ENCODE measurements at places on chromosomes 11 and 22. TPM values are rescaled to one million over a fixed set of nuclear protein-coding genes. Genes with fewer than 3 reads are reported as not detected.
A peak's percentile ranks its signal among the peaks of the same experiment; 100 is the strongest.

The KRTAP5-3 gene
- not detected for total RNA-seq

The TBX10 gene
- not detected for total RNA-seq

The MMP3 gene
- 0.41 TPM for total RNA-seq

The PLAAT4 gene
- 50.8 TPM for total RNA-seq

The MRGPRF gene
- 20.0 TPM for total RNA-seq

The TRIM22 gene
- total RNA-seq, result 32.8 TPM

The OR5J2 gene
- total RNA-seq, result not detected

The IFTAP gene
- 38.1 TPM for total RNA-seq

The NEFH gene
- total RNA-seq, result 149 TPM

The GSTP1 gene
- 577 TPM for total RNA-seq

The ZBTB16 gene
- total RNA-seq, result 230 TPM

The MS4A12 gene
- total RNA-seq, result not detected

The CLTCL1 gene
- total RNA-seq, result 12.1 TPM

- no peak for DNase-seq
Measured at GRCh38 chr22:36009085-36009484, 19.5 kb downstream of the RBFOX2 start.

GRCh38 chr22:44247923-44248892, 64.5 kb downstream of the SHISAL1 start:
- DNase-seq, result no peak

GRCh38 chr22:16824716-16825687, at the start of gene XKR3:
XKR3 (minus strand) TSS chr22:16825411; CDS start chr22:16808073, 17,338 bp downstream.
- DNase-seq, result no peak

GRCh38 chr22:47566491-47566890, 804.0 kb downstream of the TBC1D22A start:
- no peak for DNase-seq

DNA sequence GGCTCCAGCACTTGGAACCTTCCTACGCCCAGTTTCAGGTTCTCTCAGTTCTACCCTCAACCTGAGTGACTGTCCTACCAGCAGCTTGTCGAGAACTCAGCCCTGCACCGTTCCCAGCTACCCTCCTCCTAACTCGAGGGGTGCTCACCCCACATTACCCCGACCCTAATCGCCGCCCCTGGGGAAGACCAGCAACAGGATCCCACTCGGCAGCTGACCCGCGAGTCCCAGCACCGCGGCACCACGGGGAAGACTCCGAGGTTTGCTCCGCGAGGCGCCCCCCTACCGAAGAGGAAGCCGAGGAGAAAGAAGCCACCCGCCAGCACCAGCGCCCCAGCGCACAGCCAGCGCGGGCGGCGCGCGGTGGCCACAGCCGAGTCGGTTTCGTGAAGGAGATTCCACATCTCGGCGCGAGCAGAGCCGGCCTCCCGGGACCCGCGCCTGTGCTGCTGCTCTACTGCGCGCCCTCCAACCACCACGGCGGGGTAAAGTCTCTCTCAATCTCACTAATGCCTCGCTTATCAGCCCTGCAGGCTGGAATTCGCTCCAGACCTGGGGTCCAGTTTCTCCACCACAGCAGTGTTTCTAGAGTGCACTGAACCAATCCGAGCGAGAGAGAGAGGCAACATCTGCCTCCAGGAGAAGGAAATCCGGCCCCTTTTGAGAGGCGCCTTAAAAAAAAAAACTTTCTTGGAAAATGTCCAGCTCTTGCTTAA, at the start of gene FOLH1:
TSS of gene FOLH1 (minus strand) at position 597 of the 716 bp plus-strand sequence. CDS start at position 404, 193 bp downstream.
- peak; percentile 19 for DNase-seq

- no peak for DNase-seq
Measured at GRCh38 chr22:27740202-27740748, 61.3 kb downstream of the MN1 start.

DNA sequence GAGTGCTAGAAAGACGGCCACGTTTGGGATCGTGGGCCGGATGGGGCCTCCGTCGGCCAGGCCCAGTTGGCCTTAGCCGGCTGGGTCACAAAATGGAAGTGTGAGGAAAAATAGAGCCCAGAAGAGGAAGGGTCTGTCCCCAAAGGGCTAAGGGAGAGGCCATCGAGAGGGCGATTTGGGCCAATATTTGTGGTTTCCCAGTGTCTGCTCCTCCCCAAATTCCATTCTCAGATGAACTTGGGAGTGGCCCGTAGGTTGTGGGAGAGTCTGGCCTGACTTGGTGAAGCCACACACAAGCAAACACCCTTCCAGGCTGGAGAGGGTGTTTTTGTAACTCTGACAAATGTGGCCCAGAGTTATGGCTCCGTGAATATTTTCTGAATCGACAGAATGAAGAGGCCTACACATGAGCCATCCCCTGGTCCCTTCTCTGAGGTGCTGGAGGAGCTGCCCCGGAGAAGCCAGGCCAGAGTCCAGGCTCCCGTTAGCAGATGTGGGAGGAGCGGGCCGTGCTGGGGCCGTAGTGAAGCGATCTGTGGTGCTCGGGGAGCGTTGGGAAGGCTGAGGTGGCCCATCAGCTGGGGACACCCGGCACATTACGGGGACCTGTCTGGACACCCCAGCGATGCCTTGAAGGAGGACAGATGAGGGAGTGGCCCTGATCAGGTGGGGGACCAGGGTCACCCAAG, 73.5 kb upstream of the PPARA start:
- DNase-seq, result peak; percentile 44

- no peak for DNase-seq
Measured at GRCh38 chr22:31279821-31280505, 12.3 kb downstream of the PIK3IP1 start.

- no peak for DNase-seq
Measured at GRCh38 chr22:44934454-44934735, 75.4 kb downstream of the PHF21B start.

DNA sequence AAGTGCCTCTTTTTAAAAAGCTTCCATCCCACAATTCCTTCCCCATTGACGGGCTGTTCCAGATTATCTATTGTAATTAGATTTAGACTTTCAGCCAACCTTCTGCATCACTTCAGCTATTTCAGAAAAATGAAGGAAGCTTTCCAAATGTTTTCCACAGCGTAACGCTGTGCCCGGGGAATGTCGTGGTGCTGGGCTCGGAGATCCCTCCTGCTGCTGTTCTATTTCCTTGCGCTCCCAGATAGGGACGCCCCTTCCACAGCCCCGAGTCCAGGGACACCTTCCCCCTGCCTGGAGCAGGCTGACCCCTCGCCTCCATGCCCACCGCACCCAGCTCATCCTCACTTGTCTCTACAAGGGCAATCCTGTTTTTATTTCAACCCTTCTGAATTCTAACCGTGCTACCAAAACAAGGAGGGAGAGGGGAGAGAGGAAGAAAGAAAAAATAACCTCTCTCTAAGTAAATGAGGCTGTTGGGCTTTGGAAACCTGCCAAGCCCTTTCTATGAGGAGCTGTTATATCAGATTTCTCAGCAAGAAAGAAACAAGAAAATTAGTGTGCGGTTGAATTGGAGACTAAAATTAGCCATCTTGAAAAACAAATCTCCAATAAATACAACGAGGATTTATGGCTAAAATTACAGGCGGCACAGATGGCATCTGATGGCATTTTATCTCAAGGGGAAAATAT, 366.9 kb downstream of the BRD1 start:
- no peak for DNase-seq

DNA sequence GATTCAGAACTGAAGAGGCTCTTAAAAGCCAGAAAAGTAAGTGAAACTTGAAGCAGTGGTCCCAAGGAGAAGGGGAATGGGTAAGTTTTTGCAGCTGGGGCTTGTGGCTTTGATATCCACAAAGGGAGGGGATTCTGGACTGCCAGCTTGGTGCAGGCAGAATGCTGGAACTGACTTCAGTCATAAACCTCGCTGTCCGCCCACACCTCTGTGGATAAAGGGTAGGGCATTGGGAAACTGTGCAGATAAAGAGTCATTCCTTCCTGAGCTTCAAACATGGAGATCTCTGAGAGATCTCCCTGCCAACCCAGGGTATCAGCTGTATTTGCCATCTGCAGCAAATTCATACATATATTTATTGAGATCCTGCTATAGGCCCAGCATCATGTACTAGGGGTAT, 124.3 kb upstream of the OR9Q1 start:
- no peak for DNase-seq

DNA sequence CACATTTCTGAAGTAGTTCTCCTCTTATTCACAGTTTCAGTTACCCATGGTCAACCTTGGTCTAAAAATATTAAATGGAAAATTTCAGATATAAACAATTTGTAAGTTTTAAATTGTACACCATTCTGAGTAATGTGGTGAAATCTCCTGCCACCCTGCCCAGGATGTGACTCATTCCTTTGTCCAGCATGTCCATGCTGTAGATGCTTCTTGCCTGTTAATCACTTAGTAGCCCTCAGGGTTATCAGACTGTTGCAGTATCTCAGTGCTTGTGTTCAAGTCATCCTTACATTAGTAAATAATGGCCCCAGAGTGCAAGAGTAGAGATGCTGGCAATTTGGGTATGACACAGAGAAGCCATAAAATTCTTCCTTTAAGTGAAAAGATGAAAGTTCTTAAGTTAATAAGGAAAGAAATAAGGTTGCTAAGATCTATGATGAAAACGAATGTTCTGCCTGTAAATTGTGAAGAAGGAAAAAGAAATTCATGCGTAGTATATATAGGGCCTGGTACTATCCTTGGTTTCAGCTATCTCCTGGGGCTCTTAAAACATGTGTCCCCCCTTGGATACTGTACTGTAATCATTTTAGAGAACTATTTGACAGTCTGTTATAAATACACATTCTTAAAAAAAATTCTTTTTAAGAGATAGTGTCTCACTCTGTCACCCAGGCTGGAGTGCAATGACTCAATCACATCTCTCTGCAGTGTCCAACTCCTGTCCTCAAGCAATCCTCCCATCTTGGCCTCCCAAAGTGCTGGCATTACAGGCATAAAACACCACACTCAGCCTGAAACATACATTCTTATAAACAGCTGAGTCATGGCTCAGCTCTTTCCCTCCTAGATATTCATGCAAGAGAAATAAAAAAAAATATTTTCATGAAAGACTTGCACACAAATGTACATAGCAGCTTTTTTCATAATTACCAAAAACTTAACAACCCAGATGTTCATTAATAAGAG, 31.3 kb downstream of the MTNR1B start:
- no peak for DNase-seq

- DNase-seq, result peak; percentile 60
Measured at GRCh38 chr22:26436903-26437515, 7.9 kb downstream of the ASPHD2 start.

GRCh38 chr11:14969901-14970323, 2.2 kb downstream of the CALCA start:
- no peak for DNase-seq

DNA sequence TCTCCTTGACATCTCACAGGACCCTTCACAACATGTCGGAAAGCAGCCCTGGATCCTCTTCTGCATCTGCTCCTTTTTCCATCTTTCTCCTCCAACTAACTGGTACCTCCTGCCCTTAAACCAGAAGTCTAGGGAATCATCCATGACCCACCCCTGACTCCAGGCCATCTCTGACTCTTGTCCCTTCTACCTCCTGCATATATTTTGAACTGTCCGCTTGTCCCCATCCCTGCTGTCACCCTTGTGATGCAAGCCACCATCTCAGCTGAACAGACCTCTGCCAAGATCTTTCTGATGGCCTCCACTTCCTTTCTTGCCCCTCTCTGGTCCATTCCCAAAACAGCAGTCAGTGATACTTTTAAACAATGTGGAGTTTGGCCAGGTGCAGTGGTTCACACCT, 7.0 kb downstream of the RIBC2 start:
- no peak for DNase-seq

DNA sequence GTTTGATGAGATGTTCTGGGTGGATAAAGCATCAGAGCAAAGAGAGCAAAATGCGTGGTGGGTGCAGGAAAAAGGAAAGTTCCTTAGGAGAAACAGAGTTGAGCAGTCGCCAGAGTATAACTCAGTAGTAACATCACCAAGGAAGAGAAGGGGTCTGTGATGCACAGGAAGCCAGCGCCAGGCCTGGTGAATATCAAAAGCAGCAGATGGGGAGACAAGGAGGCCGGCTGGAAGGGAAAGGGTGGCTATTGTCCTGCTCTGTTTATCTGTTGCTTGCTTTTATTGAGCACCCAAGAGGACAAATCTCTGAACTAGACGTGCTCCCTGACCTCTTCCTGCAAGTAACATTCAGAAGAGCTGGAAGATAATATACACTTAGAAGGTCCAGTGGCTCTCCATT, 52.7 kb upstream of the GRAMD1B start:
- DNase-seq, result no peak

- no peak for DNase-seq
Measured at GRCh38 chr11:117072517-117073461, 25.4 kb downstream of the SIK3 start.

DNA sequence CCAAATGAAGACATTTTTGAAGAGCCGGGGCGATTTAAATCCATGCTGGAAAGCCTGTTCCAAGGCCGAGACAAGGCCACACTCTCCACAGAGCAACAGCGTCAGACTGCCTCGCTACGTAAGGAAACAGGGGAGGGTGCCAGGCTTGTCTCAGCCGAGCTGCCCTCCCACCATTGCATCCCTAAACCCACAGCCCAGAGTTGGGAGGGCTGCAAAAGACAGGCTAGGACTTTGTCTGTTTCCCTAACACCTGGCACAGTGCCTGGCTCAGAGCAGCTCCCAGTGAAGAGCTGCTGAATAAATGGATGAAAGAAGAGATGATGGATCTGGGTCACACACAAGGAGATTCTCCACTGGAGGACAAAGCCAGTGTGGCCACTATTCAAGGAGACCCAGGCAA, 51.3 kb upstream of the SCUBE2 start:
- DNase-seq, result no peak

- peak; percentile 45 for DNase-seq
Measured at GRCh38 chr22:24807284-24807950, 1.4 kb downstream of the SGSM1 start.

DNA sequence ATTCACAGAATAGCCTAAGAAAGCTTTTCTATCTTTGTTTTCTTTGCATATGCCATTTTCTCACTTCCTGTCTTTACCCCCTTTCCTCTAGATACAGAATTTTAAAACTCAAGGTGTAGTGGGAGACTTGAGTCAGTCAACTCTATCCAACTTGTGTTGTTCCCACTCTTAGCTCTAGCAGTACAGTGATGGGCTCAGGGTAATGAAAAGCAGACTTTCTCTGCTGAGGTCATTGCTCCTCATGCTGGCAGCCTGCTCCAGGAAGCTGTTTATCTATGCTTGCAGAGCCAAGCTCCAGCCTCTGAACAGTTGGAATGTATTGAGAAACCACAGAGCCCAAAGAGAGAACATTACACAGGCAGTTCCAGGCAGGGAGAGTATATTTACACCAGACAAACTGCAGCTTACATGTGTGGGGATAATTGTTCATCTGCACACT, 68.1 kb downstream of the CSTPP1 start:
- peak; percentile 82 for DNase-seq

GRCh38 chr22:48757985-48758561, 1069.6 kb downstream of the BRD1 start:
- peak; percentile 1 for DNase-seq

GRCh38 chr11:128658502-128658901, 35.4 kb upstream of the FLI1 start:
- DNase-seq, result no peak

- no peak for DNase-seq
Measured at GRCh38 chr11:5223686-5224085, 3.2 kb downstream of the HBB start.

- DNase-seq, result no peak
Measured at GRCh38 chr11:5626196-5626595, 1.4 kb downstream of the TRIM34 start.
